ENCODE measurements at places on chromosomes 5 and 9.
A peak's percentile ranks its signal among the peaks of the same experiment; 100 is the strongest.

GRCh38 chr9:83637389-83637788 lies 14.4 kb downstream of the IDNK start:
- no peak for DNase-seq

DNA sequence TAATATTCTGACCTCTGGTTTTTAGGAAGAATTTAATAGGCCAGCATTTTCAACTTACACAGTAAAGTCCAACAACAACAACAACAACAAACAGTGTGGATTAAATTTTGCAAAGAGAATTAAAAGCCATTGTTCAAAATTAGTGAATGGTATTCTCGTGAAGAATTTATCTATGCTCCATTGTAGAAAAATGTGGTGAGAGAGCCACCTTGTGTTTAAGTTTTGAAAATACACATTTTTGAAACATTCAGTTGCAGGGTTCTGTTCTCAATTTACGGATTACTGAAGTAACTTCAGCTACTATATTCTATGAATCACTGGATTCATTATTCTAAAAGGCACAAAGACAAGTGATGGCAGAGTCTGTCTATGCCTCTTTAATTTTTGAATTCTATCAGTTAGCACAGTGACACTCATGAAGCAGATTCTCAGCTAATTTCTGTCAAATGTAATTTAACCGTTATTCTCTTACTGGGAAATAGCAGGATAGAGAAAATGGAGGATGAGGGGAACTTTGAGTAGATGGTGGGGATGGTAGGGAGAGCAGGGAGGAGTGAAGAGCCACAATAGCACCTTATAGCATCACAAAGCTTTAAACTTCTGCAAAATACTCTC lies 11.0 kb downstream of the CCDC152 start:
- peak; percentile 58 for DNase-seq

DNA sequence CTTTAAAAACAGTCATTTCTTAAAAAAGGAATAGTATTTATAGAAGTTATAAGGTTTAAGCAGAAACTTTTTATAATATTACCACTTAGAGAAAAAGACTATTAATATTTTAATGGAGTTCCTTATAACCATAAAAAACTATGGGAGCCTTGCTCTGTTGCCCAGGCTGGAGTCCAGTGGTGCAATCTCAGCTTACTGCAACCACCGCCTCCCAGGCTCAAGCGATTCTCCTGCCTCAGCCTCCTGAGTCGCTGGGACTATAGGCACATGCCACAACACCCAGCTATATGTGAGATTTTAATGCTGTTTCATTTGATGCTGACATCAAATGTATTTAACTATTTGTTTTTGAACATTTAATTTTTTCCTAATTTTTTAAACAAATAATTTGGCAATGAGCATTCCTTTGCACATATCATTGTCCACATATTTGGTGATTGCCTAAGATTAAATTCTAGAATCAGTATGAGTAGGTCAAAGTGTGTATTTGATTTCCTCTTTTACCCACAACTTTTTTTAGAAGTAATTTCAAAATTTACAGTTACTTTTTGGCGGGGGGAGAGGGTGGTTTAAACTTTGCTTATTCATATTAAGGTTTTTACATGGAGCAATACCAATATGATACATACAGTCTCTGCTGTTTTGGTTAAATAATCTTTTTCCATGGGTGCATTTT lies 235.5 kb downstream of the ARHGEF28 start:
- DNase-seq, result no peak

DNA sequence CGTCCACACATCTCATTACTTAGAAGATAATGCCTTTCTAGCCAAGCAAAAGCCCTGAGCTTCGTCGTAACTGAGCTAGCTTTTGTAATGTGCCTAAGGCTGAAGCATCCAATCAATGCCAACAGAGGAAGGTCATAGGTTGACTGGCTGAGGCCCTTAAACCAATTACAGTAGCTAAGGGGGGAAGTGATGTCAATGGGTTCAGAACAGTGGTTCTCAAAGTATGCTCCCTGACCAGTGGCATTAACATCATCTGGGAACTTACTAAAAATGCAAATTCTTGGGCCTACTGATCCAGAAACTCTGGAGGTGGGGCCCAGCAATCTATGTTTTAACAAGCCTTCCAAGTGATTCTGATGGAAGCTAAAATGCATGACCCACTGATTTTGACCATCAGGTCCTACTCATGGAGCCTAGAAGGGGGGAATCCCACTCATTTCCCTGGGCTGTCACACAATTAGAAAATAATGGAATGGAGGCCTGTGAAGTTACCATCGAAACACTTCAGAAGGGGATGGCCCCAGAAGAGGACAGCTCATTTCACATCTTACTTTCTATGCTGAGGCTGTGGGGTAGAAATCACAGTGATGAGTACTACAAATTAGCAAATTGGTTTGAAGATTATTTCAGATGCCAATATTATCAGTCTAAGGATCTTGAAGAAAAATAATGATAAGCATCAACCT lies 4.8 kb upstream of the VLDLR start:
- no peak for DNase-seq

GRCh38 chr5:6744841-6745705 lies 31.8 kb downstream of the TENT4A start:
- no peak for DNase-seq

DNA sequence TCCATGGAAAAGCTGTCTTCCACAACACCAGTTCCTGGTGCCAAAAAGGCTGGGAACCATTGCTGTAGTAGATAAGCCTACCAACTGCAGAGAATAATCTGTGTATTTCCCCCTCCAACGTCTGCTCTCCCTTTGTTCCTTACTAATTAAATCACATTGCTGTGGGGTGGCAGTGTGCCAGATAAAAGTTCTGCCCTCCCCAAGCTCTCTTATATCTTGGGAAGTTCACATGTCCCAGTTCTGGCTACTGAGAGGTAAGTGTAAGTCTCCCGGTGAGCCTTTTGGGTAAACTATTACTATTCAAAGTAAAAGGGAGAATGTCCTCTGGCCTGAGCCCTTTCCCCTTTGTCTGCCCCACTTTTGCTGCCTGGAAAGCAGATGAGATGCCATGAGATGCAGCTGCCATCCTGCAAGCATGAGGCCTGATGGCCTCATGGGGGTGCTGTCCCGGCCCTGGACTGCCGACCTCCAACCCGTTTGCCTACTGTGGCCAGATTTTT lies 14.7 kb downstream of the ENC1 start:
- no peak for DNase-seq

GRCh38 chr9:34267660-34268059 lies 61.4 kb downstream of the KIF24 start:
- peak; percentile 54 for DNase-seq

- DNase-seq, result no peak
These were observed 146.6 kb downstream of the SEC61B start for GRCh38 chr9:99368341-99369326.

DNA sequence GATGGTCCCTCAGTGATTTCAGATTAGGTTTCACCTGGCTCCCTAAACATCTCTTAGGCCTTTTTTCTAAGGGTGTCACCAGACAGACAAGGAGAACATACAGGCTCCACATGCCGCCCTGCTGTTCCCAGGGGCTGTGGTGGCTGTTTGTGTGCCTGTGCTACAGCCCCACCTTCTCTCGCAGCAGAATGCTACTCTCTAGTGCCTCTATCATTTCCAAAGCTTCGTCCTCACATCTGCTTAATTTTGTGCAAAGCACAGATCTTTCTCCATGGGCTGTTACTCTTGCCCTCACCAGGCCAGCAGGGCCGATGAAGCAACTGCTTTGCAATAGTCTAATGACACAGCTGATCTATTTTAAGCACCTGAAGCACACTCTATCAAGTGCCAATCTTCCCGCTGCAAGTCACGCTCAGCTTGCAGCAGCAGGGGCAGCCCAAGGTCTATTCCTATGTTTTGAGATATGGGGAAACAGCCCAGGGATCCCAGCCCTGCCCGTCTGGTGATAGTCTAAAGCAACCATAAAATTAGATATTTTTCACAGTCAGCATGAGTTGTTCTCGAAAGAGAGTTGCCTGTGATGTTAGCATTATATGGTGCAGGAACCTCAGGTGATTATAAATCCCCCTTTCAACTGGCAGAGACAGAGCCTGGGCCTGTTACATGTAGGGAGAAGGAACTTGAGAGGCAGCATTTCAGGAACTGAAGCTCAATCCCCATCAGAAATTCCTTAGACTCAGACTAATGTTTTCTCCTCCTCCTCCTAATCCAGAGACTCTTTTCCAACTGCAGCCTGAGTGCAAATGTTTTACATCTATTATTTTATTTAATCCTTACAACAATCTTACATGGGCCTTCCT lies 12.7 kb downstream of the ABLIM3 start:
- DNase-seq, result no peak

GRCh38 chr5:167967494-167968177 lies 323.8 kb upstream of the WWC1 start:
- no peak for DNase-seq

- no peak for DNase-seq
These were observed 69.6 kb downstream of the EPB41L4B start for GRCh38 chr9:109251080-109251775.

DNA sequence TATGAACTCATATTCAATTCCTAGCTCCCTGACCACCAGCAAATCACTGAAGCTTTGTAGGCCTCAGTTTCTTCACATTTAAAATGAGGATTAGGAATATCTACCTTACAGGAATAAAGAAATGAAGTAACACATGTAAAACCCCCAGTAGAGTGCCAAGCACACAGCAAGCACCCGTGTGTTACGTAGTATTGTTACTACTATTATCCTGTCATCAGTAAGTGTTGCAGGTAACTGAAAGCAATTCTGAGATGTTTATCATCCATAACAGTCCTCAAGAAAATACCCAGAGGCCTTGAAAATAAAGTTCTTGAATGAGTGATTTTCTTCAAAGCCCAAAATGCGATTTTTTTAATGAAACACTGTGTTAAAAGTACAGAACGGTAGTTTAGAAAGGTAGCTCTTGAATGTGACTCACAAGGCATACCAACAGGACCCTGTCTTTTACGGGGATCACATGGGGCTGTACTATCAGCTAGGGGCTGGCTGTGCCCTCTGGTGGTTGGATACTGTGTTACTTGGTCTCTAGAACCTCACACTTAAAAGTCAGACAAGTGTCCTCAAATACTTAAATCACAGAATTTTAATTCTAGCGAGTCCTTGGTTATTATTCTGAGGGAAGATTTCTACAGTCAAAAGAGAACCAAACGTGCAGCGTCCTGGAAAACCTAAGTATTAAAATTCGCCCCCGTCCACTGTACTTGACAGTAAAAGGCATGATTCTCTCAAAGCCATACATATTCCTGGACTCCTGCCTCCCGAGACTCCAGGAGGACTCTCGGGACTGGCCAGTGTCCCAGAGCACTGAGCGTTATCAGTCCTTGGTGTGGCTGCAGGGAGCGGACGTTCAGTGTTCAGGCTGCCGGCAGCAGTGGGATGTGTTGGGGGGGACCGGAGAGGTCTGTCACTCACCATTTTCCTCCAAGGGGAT lies 725 bp downstream of the NDUFB6 start:
- peak; percentile 93 for DNase-seq

- DNase-seq, result no peak
These were observed 13.9 kb upstream of the GPX8 start for GRCh38 chr5:55146080-55146479.

Data from NAMALWA (cell line).